ENCODE measurements at places on chromosomes 4 and X.
A peak's percentile ranks its signal among the peaks of the same experiment; 100 is the strongest.

DNA sequence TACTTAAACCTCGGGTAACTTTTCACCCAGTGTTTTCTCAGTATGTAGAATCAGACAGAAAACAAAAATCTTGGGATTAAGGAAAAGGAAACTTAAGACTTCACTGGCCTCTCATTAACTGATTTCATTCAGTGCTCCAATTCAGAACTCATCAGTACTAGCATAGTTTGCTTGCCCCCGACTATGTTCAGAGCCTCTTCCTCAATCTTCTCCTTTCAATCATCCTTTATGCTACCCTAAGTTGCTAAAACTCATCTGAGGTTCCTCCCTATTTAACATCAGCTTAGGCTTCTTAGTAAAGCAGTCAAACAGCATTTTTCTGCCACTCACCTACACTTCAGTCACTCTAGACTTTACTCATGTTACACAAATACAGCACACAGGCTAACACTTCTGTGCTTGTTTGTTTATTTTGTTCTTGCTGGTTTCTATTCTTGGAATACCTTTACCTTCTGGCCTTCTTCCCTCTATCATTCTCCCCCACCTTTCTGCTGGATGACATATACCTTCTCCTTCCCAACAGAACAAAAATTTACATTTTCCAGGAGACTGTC lies 163.0 kb upstream of the TLL1 start:
- no peak for DNase-seq

GRCh38 chr4:123390846-123391456 lies 5.6 kb upstream of the SPRY1 start:
- no peak for DNase-seq

- DNase-seq = peak; percentile 15
Measured at GRCh38 chr4:87375719-87376291, 15.2 kb downstream of the HSD17B11 start.

- no peak for DNase-seq
Measured at GRCh38 chr4:159117968-159118367, 15.1 kb downstream of the RAPGEF2 start.

DNA sequence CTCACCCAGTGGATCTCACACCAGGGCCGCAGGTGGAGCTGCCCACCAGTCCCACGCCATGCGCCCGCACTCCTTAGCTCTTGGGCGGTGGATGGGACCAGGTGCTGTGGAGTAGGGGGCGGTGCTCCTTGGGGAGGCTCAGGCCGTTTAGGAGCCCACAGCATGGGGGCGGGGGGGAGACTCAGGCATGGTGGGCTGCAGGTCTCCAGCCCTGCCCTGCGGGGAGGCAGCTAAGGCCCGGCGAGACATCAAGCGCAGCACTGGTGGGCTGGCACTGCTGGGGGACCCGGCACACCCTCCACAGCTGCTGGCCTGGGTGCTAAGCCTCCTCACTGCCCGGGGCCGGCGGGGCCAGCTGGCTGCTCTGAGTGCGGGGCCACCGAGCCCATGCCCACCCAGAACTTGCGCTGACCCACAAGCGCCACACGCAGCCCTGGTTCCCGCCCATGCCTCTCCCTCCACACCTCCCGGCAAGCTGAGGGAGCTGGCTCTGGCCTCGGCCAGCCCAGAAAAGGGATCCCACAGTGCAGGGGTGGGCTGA lies 312.9 kb upstream of the GIMD1 start:
- DNase-seq = no peak

- no peak for DNase-seq
Measured at GRCh38 chrX:97310373-97310772, 426.7 kb downstream of the RPA4 start.

DNA sequence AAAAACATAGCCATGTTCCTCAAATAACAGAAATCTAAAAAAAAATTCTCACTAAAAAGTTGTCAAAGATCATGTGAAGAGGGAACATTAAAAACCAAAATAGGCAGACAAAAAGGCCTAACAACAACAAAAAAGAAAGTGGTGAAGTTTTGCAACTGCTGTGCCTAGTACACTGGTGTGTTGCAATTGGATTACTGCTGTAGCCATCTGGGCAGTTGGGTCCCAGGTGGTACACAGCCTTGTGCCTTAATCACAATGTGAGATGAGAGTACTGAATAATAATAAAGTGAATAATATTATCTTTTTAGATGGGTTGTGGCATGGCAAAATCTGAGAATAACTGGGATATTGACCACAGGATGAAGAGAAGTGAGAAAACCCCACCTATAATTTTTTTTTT lies 12.0 kb downstream of the C4orf54 start:
- DNase-seq = no peak

- peak; percentile 8 for DNase-seq
Measured at GRCh38 chr4:37946503-37947179, 13.6 kb upstream of the PTTG2 start.

- peak; percentile 51 for DNase-seq
Measured at GRCh38 chr4:143375326-143376073, 38.8 kb downstream of the GAB1 start.

DNA sequence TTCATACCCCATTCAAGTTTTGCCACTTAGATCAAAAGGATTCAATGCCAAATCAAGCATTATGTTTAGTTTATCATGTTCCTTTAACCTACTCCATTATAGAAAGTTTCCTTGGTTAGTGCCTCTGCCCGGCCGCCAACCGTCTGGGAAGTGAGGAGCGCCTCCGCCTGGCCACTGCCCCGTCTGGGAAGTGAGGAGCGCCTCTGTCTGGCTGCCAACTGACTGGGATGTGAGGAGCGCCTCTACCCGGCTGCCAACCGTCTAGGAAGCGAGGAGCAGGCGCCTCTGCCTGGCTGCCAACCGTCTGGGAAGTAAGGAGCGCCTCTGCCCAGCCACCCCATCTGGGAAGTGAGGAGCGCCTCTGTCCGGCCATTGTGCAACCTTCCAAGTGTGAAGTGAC lies 36.3 kb upstream of the PDGFRA start:
- no peak for DNase-seq

DNA sequence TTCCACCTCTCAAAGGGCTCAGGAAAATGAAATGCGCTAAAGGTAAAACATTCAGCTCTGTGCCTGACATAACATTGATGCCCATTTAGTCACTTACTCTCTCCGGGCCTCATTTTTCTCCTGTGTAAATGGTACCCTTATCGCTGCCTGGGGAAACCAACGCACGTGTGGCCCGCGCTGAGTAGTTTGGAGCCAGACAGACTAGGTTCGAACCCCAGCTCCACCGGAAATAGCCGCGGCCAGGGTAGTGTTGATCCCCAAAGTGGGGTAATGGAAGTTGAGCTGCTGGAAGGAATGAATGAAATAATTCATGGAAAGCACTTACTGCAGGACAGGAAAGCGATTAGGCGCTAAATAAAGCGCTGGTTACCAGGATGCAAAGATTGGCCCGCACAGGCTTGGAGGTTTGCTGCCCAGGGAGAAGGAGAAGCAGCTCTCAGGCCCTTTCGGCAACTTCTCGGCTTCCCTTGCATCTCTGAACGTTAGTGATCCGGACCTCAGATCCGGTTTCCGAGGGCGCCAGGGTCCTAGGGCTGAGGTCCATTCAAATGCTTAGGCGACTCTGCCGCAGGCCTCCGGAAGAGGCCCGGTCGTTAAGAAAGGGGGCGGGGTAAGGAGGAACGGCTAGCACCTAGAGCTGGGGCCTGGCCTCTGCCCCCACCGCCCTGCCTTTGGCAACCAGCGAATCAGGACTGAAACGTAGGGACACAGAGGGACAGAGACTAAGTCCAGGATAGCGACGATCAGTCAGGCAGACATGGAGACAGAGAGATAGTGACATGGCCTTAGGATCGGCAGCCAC lies 13.3 kb downstream of the NKX3-2 start:
- DNase-seq = no peak

- DNase-seq = no peak
Measured at GRCh38 chr4:140343303-140343702, 30.1 kb upstream of the SCOC start.

- DNase-seq = no peak
Measured at GRCh38 chr4:125316791-125317524, 2.2 kb downstream of the FAT4 start.

- DNase-seq = no peak
Measured at GRCh38 chrX:128975745-128976144, 547.5 kb downstream of the SMARCA1 start.

DNA sequence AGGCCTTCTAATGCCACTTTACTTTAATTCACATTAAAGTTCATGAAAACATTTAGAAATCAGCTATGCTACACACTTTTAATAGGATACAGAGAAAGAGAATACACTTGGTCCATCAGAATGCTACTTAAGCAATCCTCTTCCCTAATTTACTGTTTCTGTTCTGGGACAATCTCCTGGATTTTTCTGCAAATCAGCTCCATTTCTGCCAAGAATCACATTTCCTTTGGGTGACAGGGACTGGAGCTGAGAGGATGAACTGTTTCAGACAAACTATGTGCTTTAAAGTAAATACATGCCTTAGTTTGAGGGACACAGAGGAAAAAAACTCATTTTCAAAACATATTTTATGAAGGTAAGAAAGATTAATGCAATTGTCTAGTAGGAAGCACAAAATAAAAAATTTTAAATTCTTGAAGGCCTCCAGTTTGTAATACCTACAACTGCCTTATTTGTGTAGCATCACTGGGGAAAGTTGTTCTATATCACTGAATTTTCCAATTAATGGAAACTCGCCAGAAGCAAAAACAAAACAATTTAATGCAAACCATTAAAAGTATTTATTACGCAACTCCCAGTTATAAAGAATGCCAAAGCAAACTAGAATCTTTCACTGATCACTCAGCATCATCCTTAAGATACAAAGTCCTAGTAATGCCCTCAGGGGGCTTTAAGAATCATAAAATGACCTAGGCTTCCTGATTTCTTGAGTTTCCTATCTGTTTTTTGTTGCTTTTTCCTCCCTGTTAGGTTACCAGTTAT lies 36.3 kb downstream of the BCLAF3 start:
- no peak for DNase-seq

GRCh38 chr4:53019485-53020382 lies 157.6 kb downstream of the RASL11B start:
- no peak for DNase-seq

DNA sequence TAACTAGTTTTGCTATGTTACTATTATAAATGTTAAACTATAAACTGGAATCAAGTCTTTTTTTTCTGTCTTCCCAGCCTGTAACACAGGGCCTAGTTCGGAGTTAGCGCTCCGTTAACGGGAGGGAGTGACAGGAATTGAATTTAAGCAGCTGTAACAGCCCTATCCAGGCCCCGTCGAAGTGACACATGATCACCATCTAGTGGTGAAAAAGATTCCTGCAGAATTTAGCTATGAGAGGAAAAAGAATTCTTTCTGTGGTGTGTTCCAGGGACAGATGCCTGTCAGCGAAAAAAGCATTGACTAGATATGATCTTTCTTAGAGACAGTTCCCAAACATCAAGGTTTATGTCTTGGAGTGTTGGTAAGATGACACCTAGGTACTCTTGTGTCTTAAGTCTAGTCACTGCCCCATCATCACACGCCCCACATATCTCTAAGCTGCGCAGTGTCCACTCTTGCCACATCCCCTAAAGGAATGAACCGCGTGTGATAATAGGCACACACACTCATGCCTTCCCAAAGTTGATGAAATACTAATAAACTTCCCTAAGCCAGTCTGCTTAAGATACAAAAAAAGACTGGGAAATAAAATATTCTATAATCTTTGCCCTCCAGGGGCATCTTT lies 2.1 kb downstream of the GAB3 start:
- no peak for DNase-seq

Measured in C1 segment of cervical spinal cord (tissue), 14 donors.